ENCODE measurements at places on chromosomes 11 and 22.

GRCh38 chr11:112363527-112363926, 102.9 kb upstream of the PLET1 start:
- no peak for DNase-seq

GRCh38 chr22:39153220-39153717, 789 bp upstream of the CBX7 start:
- no peak for DNase-seq

GRCh38 chr11:117862019-117862725, 14.3 kb downstream of the FXYD6 start:
- DNase-seq = no peak

GRCh38 chr22:40329466-40329865, 16.8 kb upstream of the ADSL start:
- no peak for DNase-seq

- no peak for DNase-seq
Observed at GRCh38 chr11:118607401-118608359, at the start of gene PHLDB1. TSS of gene PHLDB1 (plus strand) at chr11:118607615. CDS start at chr11:118613837, 6,222 bp downstream.

GRCh38 chr22:46596032-46596441, 24.1 kb upstream of the GRAMD4 start:
- no peak for DNase-seq

- no peak for DNase-seq
Observed at GRCh38 chr11:114064216-114064615, 4.7 kb downstream of the ZBTB16 start.

DNA sequence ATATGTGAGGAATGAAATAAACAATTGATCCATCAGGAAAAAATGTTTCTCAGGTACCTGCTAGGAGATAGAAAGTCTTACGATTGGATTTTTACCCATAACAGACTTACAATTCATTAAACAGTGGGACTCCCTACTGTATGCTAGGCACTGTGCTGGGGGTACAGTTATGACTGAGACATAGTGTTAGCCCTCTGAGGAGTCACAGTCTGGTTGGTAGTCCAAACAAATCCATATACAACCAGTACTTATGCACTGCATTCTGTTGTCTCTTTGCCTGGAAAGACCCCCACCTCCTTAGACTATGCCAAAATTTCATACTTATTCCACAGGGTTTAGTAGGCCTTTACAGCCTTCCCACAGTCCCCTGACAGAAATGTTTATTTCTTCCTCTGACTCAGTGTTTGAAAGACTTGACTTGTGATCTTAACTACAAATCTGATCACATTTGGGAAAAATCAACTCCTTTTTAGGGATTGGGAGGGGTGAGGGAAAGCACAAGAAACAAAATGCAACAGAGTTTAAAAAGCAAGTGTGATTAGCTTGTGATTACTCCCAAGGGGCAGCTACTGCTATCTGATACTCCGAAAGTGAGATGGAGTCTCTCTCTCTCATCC, 69.4 kb upstream of the HORMAD2 start:
- DNase-seq = no peak

DNA sequence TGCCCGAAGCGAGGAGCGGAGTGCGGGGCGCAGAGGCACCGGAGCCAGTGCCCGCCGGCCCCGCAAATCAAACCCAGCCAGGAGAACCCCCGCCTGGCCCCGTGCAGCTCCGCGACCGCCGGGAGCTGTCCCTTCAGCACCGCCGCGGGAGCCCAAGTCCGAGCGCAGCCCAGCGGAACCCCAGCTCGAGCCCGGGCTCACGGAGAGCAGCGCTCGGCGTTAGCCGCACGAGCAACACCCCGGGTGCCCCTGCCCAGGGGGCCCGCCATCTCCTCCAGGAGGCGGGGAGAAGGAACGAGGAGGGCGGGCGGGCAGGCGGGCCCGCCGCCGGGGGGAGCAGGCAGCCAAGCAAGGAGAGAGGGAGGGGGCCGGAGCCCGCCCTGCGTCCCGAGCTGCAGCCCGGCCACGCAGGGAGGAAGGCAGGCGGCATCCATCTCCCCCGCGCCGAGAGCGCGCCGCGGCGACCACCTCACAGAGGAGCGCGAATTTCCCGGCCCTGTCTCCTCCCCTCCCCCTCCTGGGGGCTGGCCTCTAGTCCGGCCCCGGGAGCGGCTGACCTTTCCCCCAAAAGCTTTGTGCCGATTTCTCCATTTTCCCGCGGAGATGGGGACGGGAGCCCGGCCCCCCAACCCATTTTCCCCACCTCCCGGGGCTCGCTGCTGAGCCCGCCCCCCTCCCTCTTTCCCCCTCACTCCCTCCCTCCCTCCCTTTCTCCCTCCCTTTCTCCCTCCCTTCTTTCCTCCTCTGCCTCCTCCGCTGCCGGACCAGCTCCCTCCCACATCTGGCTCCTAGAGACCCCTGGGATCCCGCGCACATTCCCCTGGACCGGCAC, 621 bp downstream of the KCNC1 start:
- no peak for DNase-seq

DNA sequence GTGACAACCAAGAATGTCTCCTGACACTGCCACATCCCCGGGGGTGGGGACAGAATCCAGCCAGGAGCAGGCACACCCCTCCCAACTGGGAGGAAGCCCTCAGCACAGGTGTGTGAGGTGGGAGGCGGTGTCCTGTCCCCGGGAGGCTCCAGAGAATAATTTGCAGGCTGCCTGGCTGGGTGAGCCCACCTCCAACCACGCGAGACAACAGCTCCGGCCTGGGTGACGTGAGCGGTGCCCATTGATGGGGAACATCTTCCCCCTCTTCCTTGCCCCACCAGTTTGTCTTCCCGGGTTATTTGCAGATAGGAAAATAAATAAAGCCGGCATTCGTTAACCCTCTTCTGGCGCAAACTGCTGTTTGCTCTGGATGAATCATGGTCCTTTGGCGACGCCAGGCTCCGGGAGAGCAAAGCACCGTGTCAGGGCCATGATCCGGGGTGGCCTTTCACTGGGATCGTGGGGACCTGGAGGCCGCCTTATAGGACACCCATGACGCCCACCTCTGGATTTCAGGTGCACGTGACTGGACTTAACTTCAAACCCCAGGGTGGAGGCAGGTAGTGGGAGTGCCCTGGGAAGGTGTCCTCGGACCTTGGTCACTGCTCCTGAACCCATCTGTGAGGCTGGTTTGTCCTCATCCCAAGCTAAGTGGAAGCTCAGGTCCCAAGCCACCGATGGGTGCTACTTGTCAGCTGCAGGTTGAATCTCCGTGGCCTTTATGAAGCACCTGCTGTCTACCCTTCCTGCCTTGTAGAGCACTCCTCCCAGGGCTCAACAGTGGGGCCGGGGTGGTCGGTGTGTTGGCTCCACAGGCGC, 13.9 kb downstream of the CCND1 start:
- no peak for DNase-seq

DNA sequence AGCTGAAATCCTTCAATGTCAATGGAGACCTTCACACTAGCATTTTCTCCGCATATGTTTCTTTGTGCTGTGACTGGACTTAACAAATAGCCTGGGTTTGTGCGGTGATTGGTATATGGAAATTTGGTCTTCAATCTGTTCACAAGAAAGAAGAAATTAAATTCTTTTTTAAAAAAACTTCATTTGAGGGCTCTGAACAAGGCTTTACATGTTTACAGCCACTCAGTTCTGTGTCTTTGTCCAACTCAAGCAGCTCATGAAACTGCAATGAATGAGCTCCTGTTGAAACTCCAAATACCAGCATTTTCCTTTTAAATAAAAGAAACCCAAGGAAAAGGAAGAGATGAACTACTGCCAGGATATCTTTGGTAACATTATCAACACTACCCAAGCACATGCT, 57.3 kb downstream of the PIK3C2A start:
- DNase-seq = no peak

DNA sequence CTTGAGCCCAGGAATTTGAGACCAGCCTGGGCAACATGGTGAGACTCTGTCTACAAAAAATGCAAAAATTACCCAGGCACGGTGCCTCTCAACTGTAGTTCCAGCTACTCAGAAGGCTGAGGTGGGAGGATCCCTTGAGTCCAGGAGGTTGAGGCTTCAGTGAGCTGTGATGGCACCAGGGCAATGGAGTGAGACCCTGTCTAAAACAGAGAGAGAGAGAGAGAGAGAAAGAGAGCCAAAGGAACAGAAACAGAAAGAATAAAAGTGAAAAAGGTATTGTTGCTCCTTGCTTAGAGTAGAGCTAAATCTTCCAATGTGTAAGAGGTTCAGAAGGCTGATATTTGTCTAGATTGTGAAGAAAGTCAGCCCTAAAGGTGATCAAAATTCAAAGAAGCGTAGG, 8.9 kb upstream of the ETS1 start:
- no peak for DNase-seq

- no peak for DNase-seq
Observed at GRCh38 chr11:3340025-3340424, 38.9 kb downstream of the ZNF195 start.

DNA sequence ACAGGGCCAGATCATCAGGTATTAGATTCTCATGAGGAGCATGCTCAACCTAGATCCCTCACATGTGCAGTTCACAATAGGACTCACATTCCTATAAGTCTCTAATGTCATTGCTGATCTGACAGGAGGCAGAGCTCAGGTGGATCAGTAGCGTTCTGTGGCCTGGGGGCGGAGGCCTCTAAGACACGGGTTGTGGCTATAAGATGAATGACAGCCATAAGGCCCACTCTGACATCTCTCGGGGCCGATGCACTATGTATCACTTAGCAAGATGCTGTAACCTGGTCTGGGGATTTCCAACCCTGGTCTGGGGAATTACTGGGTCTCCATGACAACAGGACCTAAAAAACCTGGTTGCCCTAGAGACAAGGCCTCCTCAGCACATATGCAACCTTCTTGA, 932.7 kb downstream of the TBC1D22A start:
- DNase-seq = no peak

- DNase-seq = no peak
Observed at GRCh38 chr11:104286129-104286528, 122.2 kb upstream of the PDGFD start.

DNA sequence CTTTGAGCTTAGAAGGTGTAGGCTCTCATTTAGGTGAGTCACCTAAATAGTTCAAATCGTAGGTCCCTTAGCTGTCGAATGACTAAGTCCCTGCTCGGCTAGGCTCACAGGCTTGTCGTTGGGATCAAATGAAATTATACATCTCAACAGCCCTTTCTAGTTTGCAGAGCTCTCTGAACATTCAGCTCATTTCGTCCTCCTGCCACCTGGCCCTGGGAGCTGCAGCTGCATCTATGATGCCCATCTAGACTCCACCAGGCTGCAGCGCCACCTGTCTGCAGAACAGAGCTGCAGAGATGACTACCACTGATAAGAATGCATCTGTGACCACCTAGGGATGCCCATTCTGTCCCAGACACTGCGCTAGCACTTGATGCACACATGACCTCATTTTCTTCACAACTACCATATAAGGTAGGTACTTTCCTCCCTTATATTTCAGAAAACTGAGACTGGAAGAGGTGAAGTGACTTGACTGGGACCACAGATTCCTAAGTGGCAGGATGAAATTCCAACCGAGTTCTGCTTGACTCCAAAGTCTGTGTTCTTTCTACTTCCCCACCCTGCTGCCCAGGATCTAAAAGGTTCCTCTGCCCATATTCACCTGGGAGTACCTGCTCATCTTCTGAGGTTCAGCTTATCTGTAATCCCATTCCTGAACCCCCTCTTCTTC, 141.1 kb upstream of the NARS2 start:
- DNase-seq = no peak

DNA sequence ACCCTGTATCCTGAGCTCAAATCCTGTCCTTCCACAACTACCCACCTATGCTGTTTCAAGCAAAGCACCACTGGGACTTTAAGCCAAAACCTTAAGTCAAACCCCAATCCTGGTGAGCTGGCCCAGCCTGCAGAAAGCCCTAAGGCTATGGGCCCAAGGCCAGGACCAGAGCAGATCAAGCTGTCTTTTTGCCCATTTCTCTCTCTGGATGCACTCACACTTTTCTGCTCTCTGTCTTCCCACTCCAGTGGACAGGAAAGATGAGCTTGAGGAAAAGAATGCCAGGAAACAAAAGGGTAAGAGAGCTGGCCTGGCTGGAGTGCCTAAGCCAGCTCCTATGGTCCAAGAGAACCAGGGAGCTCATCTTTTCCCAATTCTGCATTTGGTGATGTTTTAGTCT, 284.3 kb upstream of the ISX start:
- DNase-seq = no peak

DNA sequence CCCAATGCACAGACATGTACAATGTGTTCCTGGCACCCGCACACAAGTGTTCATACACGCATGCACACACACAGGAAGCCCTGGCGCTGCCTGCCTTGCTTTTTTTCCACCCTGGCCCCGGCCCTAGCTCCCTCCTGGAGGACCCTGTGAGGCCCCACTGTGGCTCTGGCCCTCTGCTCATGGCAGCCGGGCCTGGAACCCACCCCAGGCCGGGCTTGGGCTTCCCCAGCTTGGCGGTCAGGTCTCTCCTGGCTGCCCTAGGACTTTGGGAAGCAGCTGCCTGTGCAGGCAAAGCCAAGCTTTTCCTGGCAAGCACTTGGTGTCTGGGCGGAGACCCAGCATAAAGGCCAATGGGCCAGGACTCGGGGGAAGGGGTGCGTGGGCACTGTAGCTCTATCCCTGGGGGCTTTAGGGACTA, 30.5 kb downstream of the CD82 start:
- DNase-seq = no peak

DNA sequence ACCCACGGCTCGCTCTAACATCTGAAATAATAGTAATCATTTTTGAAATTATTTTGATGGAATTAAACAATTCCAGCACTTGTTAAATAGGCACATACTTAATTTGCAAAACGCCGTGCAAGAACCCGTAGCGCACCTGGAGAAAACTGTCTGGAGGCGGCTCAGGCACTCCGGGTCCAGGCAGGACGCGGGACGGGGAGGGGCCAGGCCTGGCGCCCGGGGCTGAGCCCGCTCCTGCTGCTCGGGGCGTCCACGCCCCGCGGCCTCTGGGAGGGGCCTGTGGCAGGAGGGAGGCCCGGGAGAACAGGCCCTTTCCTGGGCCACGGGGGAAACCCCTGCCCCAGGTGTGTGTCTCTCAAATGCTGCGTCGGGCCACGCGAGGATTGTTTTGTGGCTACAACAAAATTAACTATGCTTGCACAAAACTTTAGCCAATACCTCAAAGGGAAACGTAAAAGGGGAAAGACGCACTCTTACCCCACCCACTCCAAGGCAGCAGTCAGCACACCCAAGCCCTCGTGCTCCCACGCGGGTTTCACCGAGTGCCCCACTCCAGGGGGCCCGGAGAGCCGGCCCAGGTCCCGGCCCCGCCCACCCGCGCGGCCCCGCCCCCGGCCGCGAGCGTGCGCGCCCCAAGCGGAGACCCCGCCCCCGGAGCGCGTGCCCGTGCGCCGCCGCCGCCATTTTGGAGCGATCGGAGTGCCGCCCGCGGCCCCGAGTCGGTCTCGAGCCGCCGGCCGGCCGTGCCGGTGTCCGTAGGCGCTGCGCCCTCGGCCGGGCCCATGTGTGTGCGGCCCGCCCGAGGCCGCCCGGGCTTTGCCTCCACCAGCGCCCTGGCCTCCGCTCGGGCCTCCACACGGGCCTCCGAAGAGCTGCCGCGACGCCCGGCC, at the start of gene PPP6R2:
Gene PPP6R2, plus strand, starts transcription at position 677 of the 890 bp plus-strand sequence. CDS start 50,582 bp downstream, outside the sequence.
- peak; percentile 74 for DNase-seq

DNA sequence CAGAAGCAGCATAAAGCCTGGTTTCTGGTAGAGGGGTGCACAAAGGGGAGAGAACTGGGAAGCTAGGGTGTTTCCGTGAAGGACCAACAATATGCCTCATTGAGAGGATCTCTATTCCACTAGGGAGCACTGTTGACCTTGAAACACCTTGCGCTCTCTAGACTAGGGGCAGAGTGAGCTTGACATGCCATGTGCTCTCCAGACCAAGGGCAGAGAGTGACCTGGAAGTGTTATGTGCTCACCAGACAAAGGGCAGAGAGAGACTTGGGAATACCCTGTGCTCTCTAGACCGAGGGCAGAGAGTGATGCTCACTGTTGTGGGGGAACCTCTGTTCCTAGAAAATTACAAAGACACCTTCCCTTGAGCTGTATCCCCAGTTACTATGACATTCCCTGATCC, 15.2 kb upstream of the EI24 start:
- no peak for DNase-seq

- DNase-seq = peak; percentile 93
Observed at GRCh38 chr11:67606492-67607295, at the start of gene NDUFV1. TSS of gene NDUFV1 (plus strand) at chr11:67606936. CDS start at chr11:67607005, 69 bp downstream.
